Pulmonary artery endothelial cell (primary cell): ENCODE measurements at places on chromosomes 6 and 20. TPM values are rescaled to one million over a fixed set of nuclear protein-coding genes. Genes with fewer than 3 reads are reported as not detected.

GRCh38 chr6:157133856-157134255, 189.5 kb downstream of the TMEM242 start:
- no peak for DNase-seq

The HMGCLL1 gene
- 0.07 and 0.74 TPM in 2 replicates for total RNA-seq

DNA sequence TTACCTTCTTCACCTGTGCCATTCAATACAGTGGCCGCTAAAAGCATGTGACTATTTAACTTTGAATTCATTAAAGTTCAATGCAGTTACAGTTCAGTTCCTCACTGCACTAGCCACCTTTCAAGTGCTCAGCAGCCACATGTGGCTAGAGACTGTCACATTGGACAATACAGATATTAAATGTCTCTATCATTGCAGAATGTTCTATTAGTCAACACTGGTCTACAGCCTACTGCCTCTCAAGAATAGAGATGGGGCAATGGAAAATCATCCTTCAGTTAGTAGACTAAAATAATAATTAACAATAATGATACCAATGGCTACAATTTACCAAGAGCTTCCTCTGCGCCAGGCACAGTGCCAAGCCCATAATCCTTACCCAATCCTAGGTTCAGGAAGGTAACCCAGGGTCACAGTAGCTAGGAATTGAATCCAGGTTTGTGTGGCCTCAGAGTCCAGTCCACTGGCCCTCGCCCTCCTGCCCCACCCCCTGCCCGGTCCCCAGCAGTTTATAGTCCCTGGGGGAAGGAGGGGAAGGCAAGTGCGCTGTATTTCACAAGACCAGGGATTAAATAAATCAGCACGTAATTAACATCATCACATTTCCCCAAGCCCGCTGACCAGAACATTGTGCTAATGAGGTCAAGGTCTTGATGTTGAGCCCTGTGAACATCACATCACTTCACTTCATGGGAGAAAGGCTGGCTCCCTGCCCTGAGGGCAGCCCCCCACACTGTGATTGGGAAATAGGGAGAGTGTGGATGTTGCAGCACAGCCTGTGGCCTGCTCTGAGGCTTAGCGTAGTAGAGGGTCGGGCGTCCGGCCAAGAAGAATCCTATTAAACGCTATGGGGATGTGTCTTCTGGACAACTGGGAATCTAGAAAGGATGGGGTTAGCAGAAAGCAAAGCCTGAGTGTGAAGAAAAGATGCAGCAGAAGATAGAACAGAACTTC, 147.2 kb downstream of the VEGFA start:
- DNase-seq, result no peak

The PLCB4 gene
- total RNA-seq, result 1.3 and 2.1 TPM in 2 replicates

GRCh38 chr6:169975701-169976100, 224.3 kb downstream of the ERMARD start:
- DNase-seq, result no peak
